ENCODE measurements at places on chromosomes 7 and 10.

- no peak for DNase-seq
Observed at GRCh38 chr10:102752266-102752930, 8.7 kb downstream of the WBP1L start.

DNA sequence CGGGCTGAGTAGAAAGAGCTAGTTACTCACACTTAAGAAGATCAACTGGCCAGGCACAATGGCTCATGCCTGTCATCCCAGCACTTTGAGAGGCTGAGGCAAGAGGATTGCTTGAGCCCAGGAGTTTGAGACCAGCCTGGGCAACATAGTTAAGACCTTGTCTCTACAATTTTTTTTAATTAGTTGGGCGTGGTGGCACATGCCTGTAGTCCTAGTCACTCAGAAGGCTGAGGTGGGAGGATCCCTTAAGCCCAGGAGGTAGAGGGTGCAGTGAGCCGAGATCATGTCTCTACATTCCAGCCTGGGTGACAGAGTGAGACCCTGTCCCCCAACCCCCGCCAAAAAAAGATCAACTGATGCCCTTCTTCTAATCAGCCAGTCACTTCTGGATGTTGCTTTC is 74.6 kb upstream of the ATP6V0A4 start:
- no peak for DNase-seq

DNA sequence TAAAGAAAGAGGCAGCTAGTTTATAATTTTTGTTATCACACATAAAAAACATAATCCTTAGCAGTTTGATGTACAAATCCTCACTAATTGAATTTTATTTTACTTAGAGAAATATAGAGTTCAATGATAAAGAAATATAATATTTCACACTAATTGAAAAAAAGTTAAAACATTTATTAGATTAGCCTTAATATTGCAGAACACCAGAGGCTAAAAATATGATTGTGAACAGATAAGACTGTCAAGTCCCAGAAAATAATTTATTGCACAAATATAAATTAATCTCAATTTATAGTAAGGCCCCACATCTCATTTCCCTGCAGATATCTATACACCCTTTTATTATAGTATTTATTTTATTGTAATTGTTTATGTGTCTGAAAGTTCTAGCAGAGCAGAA is 690.8 kb upstream of the PHF14 start:
- DNase-seq = no peak

- no peak for DNase-seq
Observed at GRCh38 chr7:101736084-101736483, 81.3 kb upstream of the CUX1 start.

DNA sequence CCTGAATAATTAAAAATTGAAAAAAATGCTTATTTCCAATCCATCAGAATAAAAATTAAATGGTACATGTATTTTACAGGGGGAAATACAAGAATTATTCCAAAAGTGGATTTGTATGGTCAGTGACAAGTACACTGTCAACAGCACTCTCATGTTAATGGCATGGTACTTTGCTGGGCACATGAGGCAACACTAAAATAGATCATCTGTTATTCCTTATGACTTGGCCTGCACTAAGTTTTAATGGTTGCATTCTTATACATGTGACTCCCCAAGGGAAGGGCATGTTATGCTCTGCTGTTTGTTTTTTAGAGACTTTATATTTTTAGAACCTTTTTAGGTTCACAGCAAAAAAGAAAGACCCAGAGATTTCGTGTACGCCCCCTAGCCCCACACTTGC is 128.3 kb downstream of the CPEB3 start:
- no peak for DNase-seq

DNA sequence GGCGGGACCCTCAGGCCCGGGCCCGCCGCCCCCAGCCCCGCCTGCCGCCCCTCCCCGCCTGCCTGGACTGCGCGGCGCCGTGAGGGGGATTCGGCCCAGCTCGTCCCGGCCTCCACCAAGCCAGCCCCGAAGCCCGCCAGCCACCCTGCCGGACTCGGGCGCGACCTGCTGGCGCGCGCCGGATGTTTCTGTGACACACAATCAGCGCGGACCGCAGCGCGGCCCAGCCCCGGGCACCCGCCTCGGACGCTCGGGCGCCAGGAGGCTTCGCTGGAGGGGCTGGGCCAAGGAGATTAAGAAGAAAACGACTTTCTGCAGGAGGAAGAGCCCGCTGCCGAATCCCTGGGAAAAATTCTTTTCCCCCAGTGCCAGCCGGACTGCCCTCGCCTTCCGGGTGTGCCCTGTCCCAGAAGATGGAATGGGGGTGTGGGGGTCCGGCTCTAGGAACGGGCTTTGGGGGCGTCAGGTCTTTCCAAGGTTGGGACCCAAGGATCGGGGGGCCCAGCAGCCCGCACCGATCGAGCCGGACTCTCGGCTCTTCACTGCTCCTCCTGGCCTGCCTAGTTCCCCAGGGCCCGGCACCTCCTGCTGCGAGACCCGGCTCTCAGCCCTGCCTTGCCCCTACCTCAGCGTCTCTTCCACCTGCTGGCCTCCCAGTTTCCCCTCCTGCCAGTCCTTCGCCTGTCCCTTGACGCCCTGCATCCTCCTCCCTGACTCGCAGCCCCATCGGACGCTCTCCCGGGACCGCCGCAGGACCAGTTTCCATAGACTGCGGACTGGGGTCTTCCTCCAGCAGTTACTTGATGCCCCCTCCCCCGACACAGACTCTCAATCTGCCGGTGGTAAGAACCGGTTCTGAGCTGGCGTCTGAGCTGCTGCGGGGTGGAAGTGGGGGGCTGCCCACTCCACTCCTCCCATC is 82.7 kb downstream of the PAX2 start:
- peak; percentile 85 for DNase-seq

DNA sequence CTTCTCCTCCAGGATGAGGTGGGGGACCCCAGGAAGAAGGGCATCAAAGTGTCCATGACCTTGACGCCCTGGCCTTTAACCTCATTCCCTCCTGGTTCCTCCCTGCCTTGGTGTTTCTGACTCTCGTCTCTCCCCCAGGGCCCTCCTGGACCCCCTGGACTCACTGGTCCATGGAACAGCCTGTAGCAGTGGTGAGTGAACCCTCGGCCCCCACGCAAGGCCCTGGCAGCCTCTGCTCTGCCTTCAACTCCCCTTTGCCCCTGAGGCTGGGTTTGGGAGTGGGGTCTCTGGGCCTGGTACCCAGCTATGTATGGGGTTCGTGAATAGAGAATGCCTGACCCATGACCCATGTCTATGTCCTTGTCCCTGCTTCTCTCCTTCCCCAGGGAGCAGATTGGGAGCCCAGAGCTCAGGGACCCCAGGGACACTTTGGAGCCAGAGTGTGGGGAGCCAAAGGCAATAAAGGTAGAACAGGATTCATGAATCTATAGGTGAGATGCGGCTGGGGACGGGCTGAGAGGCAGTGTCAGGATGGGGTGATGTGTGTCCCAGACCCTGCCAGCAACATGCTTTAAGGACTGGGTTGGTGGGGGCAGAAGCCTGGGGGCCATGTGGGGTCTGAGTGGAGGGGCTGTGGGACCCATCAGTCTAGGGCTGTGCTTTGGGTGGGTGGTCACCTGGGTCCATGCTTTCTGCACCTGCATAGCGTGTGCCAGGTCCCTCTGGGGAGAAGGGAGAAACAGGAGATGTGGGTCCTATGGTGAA is 18.4 kb upstream of the VOPP1 start:
- DNase-seq = no peak

DNA sequence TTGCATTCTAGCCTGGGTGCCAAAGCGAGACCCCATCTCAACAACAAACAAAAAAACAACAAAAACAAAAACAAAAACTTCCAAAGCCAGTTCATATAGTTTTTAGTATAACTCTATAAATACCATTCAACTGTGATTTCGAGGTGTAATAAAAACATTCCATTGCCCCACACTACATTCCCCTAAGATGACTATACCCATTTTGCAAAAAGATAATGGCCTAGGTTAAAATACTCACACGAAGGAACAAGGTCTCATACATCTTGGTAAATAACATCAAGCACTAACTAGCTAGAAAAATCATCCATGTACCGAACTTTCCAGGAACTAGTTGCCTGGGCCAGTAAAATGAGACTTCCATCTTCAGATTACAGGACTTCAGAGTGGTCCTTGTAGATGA is 55.4 kb downstream of the GLI3 start:
- no peak for DNase-seq

DNA sequence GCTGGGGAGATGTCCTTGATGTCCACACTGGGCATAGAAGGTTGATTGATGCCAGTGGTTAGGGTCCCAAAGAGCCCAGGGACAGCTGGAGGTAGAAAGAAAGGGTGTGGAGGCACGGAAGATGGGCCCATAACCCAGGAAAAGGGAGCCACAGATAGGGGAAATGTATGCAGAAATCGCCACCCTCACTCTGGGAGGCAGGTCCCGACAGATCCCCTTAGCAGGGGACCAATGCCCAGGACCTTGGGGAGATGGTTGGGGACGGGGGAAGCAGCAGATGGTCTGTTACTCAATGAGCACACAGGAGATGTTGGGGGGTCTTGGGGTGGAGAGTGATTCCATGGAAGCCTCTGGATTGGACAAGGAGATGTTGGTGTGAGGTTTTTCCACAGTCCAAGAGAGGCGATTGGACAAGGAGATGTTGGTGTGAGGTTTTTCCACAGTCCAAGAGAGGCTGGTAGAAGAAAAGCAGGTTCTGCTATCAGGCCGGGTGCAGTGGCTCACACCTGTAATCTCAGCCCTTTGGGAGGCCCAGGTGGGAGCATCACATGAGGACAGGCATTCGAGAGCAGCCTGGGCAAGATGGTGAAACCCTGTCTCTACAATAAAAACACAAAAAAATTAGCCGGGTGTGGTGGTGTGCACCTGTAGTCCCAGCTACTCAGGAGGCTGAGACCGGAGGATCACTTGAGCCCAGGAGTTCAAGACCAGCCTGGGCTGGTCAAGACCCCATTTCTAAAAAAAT is 7.0 kb upstream of the PPP1R35 start:
- no peak for DNase-seq

- DNase-seq = no peak
Observed at GRCh38 chr7:44065431-44066110, at the start of gene PGAM2. TSS of gene PGAM2 (minus strand) at chr7:44065567. CDS start at chr7:44065529, 38 bp downstream.

DNA sequence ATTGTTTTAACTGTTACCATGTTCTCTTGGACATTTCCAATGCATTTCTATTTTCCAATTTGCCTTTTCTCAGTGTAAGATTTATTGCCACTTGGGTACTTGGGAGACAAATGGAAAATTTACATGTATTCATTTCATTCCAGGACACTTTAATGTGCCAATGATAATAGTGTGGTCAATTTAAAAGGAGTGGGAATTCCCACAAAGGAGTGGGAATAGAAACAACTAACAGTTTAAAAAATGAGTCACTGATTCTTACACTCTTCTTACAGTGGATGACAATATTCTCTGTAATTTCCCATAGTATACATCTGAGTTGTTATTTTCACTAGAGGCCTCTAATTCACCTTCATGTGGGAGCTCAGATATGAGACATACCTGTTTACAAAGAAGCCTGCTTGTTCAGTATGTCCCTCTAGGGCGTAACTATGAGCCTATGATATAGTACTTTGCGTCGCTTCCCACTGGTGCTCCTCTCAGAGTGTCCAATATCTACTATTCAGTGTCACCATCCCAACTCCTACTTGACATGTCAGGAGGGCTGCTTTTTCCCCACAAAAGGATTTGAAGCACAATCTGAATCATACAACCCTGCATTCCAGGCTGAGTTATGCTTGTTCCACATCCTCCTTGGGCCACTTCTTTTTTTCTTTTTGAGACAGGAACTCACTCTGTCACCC is 301.3 kb downstream of the PHTF2 start:
- DNase-seq = no peak

DNA sequence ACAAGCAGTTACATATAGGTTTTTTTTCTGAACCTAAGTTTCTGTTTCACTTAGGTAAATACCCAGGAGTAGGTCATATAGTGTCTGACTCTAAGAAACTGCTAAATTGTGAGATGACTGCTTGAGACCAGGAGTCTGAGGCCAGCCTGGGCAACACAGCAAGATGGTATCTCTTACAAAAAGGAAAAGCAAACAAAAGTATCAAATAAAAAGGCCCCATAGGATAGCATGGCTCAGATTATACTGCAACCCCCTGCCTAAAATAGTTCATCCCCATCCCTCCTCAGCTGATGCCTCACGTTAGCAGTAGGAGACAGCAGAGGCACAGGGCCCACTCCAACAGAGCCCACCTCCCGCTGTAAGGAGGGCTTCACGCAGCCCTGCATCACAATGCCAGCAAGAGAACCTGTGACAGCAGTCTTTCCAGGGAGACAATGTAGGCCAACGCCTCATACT is 90.3 kb downstream of the SRPK2 start:
- DNase-seq = no peak

GRCh38 chr7:97305589-97305988 is 188.1 kb downstream of the SDHAF3 start:
- no peak for DNase-seq

GRCh38 chr7:98923512-98923911 is 45.2 kb downstream of the TRRAP start:
- no peak for DNase-seq

DNA sequence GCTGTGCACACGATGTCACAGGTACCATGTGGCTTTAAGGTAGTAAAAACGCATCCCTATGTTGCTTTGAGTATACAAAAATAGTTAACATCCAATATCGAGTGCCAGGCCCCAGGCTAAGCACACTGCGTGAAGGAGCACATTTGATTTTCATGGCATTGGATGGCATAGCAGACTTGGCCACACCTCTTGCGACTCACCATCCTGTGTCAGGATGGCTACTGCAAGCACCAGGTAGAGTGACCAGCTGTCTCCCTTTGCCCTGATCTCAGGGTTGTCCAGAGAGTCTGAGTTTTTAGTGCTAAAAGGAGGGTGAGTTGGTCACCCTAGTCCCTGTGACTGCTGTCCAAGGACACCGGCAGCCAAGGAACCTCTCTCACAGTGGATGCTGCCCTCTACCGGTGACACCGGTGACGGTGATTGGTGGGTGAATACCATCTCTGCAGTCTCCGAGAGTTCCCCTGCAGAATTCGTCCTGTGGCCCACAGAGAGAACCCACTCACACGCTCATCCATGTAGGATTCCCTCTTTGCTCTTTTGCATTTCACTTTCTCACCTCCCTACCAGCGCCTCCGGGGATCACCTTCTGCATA is 76.1 kb downstream of the BICC1 start:
- no peak for DNase-seq

GRCh38 chr7:55965805-55966421 is 1.5 kb downstream of the NIPSNAP2 start:
- DNase-seq = no peak

DNA sequence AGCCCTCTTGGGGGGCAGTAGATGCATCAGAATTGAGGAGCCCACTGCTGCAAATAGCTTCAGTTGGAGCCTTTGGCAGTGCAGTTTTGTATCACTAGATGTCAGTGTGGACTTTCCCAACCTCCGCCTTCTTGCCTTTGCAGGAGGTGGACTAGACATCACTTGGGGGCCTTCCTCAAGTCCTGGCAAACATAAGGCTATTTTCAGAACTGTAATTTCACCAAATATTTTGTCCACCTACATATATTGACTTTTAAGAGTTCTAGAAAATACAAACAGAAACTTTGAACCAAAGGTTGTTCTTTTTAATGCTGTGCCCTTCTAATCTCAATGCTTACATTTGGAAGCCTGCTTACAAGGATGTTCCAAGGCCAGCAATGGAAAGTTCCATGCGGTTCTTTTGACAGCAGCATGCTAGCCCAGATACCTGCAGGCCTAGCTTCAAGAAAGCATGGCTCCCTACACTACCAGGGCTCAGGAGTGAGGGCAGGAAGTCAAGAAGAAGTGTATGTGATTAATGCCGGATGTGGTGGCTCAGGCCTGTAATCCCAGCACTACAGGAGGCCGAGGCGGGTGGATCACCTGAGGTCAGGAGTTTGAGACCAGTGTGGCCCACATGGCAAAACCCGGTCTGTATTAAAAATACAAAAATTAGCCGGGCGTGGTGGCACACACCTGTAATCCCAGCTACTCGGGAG is 8.0 kb upstream of the ZNRF2 start:
- DNase-seq = no peak
